ENCODE measurements at places on chromosomes 11 and 22.
A peak's percentile ranks its signal among the peaks of the same experiment; 100 is the strongest.

DNA sequence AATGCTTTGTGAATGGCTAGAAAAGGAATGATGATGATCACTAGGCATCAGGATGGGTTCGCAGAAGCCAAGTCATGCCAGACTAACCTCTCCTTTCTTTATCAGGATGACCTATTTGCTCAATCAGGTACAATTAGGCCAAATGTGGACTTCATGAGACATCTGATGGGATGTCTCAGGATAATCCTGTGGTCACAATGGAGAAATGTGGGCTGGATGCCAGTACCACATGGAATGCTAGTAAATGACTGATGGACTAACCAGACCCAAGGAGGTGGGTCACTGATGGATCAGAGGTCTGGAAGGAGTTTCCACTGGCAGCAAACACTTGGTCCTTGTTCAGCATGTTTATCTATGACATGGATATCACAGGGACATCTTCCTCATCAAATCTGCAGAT lies 94.8 kb upstream of the PHOX2A start:
- no peak for DNase-seq

DNA sequence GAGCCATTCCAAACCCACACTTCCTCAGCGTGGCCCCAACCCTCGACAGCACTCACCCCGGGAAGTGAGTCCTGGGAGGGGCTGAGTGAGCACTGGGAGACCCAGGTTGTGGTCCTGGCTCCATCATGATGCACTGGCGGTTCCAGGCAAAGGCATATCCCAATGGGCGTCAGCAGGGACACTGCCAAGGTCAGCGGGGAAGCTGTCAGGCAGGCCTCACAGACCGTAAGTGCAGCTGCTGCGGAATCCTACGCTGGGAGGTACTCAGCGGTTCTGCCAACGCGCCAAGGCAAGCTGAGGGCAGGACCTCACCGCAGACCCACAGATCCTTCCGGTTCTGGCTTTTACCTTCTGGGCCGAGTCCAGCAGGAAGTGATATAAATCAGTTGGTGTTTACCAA lies 1.4 kb upstream of the GAL3ST1 start:
- no peak for DNase-seq

GRCh38 chr11:17014833-17015626 lies 816 bp upstream of the PLEKHA7 start:
- DNase-seq, result peak; percentile 15

GRCh38 chr11:115572551-115572950 lies 68.3 kb upstream of the CADM1 start:
- no peak for DNase-seq

DNA sequence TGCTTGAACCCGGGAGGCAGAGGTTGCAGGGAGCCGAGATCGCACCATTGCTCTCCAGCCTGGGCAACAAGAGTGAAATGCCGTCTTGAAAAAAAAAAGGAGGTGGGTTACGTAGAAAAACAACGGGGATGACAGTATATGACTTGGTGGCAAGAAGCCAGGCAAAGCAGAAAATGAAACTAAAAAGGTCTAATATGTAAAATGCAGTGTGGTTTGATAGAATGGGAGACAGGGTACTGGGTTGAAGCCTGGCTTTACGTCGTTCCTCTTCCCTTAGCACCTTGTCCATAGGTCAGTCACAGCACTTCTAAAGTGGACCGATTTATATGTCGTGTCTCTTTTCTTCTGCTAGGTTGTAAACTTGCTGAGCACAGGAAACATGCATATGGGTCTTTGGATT lies 274.9 kb upstream of the ZC3H12C start:
- DNase-seq, result no peak

DNA sequence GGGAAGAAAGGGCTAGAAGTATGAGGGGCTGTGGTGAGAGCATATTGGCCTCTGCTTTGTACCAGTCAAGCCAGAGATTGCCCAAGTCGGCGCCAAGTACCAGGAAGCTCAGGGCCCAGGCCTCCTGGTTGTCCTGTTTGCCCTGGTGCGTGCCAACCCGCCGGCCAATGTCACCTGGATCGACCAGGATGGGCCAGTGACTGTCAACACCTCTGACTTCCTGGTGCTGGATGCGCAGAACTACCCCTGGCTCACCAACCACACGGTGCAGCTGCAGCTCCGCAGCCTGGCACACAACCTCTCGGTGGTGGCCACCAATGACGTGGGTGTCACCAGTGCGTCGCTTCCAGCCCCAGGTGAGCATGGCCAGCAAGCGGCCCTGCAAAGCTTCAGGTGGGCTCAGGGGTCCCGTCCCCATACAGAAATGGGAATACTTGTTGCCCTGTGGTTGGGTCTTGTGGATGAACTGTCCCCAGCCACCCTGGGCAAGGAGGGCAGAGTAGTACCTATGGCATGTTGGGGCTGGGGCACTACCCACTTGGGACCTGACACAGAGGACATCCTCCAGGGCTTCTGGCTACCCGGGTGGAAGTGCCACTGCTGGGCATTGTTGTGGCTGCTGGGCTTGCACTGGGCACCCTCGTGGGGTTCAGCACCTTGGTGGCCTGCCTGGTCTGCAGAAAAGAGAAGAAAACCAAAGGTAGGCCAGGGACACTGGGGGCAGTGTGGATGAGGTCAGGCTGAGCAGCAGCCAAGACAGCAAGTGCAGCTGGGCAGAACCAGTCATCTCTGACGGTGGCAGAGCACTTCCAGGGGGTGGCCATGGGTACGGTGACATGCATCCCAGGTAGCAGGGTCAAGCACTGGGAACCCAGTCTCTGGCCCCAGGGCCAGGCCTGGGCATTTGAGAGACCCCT lies 2.1 kb downstream of the TMEM25 start:
- DNase-seq, result no peak

DNA sequence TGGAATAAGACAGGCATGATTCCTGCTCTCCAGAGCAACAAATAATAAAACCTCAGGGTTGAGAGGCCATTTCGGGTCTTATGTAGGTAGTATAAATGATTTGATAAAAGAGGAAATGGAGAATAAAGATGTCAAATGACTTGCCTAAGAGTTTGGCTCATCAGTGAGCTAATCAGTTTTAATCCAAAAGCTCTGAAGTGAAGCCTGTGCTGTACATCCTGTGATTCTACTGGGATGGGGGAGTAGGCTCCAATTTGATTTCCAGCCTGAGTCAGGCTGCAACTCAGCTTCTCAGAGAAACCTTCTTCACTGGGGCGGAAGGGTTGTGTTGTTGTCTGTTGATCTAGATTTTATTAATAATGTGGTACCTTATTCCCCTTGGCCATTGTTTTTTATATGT lies 192.2 kb upstream of the SORL1-AS1 start:
- no peak for DNase-seq

GRCh38 chr22:29346659-29347058 lies 31.2 kb upstream of the RASL10A start:
- DNase-seq, result no peak

- DNase-seq, result no peak
These were observed 11.0 kb downstream of the TP53AIP1 start for GRCh38 chr11:128931668-128932067.

DNA sequence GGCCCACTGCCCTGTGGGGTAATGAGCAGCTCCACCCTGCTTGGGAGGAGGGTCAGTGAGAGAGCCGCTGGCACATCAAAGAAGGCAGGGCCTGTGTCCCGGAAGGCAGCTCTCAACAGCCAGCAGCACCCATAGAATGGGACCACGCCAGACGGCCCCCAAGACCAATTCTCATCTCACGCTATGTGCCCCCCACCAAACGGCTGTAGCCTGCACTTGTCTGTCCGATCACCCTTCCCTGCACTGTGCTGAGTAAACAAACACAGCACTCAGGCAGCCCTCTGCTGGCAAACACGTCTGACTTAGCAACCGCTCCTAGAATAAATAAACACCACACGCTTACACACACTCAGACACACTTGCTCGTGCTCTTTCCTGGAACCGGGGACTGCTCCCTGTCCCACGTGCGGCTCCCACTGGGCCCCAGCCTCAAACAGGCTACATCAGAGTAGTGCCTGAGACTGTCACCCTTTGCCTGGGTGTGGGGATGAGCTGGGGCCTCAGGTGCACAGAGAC lies 53.2 kb upstream of the CDON start:
- peak; percentile 95 for DNase-seq

All from NCI-H510A treated with DMSO at 0.1 percent for 48 hours (cell line).